HAP-1 (cell line): ENCODE measurements at places on chromosomes 11 and 22.

- no peak for DNase-seq
Measured at GRCh38 chr11:120863359-120863758, 160.5 kb upstream of the TBCEL start.

DNA sequence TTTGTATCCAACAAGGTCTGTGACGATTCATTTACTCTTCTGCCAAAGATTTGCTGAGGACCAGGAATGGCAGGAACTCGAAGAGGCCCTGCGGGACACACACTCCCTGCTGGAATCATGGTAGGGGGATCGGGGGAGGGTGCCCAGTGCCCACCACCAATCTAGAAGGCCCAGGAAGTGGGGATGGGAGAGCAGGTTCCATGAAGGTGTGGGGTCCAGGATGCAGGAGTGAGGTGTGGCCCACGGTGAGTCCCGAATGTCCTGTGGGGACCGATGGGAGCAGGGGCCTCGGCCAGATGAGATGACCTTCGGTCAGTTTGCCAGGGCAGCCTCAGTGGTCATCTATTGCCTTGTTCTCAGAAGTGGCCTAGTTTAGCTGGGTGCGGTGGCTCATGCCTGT, 492.7 kb downstream of the BRD1 start:
- no peak for DNase-seq

DNA sequence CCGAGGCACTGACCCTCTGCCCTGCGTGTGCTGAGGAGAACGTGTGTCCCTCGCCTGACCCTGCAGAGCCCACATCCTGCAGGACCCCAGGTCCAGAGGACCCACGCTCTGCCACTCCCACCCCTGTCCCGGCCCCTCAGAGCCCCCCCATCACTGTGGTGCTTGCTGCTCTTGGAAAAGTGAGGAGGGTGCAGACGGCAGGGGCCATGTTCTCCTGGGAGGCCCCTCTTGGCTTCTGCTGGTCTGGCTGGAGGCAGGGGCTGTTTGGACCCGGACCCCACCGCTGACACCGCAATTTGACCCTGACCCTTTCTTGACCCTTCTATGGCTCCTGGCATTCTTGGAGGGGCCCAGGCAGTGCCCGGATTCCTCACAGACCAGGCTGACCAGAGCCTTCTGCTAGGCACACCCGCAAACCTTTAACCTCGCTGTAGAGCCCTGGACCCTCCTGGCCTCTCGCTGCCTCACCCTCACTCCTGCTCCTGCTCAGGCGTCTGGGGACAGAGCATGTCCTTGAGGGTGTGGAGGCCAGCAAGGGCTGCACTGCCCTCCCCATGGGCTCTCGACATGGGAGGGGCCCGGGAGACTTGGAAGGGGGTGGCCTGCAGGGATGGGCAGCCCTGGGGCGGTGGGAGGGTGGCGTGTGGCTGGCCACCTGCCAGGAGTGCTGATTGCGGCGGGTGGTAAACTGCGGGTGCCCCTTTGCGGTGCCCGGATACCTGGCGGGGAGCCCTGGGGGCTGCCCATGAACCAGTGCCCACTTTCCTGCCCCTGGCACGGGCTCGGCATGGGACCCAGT, 37.0 kb upstream of the MUC5AC start:
- no peak for DNase-seq

GRCh38 chr11:93274851-93275250, 55.7 kb upstream of the DEUP1 start:
- DNase-seq, result no peak

GRCh38 chr11:12318791-12319438, 58.5 kb upstream of the PARVA start:
- DNase-seq, result peak; percentile 73

DNA sequence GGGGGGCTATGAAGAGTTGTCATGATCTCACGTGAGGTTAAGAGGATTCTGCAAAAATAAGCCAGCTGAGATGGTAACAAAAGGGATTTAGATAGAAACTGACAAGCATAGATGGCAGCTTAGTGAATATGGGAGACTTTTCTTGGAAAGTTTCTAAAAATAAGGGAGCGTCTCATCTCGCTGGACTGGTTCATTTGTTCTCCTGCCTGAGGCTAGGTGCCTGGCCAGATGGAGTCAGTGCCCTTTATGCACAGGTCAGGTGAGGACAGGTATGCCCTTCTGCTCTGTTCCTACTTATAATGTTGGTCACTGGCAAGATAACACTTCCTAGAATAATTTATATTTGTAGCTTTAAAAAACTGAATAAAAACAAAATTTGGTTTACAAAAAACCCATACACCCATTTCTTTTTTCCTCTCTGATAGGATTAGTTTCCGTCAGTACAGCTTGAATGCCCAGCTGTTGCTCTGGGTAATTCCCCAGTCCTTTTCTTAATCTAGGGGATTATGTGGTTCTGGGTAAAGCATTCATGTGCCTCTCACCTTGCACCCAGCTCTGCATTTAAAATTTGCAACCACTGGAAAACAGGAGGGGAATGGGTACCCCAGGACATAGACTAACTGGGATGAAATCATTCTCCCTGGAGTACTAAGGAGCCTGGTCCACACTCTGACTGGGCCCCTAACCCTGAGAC, 90.0 kb downstream of the AMOTL1 start:
- DNase-seq, result peak; percentile 41

DNA sequence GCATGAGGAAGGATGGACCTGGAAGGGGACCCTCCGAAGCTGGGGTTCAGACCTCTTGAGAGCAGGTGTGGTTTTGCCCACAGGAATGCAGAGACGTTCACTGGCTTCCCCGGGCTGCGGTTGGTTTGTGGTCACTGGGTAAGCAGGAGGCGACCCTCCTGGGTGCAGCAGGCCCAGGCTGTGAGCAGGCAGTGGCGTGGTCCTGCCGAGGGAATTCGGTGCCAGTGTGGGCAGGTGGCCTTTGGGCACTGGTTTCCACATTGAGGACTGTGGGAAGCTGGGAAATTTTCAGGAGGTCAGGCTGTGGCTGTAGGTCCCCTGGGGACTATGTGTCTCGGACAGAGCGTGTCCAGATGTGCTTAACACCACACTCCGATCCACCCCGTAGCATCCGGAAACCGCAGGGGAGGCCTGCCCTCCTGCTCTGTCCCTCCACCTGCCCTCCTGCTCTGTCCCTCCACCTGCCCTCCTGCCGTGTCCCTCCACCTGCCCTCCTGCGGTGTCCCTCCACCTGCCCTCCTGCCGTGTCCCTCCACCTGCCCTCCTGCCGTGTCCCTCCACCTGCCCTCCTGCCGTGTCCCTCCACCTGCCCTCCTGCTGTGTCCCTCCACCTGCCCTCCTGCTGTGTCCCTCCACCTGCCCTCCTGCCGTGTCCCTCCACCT, 27.5 kb downstream of the TPCN2 start:
- DNase-seq, result no peak

DNA sequence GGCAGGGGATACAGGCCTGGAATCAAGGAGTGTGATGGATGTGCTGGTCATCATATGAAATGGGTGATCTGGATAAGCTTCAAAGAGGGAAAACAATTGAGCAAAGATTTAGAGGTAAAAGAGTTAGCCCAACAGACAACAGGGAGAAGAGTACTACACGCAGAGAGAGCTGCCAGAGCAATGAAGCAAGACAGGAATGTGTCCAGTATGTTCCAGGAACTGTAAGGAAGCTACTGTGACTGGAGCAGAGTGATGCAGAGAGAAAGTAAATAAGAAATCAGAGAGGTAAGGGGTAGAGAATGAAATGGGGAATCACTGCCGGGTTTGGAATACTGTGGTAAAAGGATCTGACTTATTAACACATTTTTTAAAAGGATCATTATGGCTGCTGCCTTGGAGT, 255.1 kb downstream of the DCDC1 start:
- DNase-seq, result no peak

DNA sequence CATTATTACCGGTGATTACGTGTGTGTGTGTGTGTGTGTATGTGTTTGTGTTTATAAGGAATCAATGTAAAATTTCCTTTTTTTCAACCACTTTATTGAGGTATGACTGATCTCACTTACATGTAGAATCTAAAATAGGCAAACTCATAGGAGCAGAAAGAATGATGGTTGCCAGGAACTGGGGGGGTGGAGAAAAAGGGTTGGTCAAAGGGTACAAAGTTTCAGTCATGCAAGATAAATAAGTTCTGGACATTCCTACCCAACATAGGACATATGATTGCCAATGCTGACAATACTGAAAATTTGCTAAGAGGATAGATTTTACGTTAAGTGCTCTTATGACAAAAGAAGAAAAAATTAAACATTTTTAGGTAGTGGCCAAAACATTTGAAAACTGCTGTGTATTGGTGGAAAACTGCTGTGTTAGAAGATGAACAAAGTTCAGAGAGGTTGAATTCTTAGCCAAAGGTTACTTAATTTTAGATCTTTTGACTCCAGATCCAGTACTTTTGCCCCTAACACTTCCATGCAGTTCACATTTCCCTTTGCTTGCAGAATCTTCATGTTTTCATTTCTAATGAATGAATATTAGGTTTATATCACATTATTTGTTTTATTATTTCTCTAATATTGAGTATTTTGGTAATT, 49.5 kb downstream of the NNMT start:
- no peak for DNase-seq

DNA sequence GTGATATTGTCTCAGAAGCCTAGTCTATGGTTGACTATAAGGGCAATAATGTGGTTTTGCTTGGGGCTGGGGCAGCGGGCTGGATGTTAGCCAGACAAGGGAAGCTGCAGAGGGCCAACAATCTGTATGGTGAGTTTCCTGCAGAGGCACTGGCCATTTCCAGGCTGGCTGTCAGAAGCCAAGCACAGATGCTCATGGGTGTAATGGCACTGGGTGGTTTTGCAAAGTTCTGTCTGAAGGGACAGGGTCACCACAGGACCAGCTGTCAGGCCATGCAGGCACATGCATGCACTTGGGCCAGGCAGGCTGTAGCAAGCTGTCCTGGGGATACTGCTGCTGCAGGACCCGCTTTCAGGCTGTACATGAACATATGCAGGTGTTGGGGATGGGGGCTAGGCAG, 41.7 kb upstream of the MUC15 start:
- DNase-seq, result no peak

- DNase-seq, result no peak
Measured at GRCh38 chr11:15186146-15186545, 71.4 kb downstream of the INSC start.

- DNase-seq, result no peak
Measured at GRCh38 chr11:27509908-27510307, 3.3 kb upstream of the LIN7C start.

- no peak for DNase-seq
Measured at GRCh38 chr11:77196961-77197360, 68.9 kb downstream of the MYO7A start.

DNA sequence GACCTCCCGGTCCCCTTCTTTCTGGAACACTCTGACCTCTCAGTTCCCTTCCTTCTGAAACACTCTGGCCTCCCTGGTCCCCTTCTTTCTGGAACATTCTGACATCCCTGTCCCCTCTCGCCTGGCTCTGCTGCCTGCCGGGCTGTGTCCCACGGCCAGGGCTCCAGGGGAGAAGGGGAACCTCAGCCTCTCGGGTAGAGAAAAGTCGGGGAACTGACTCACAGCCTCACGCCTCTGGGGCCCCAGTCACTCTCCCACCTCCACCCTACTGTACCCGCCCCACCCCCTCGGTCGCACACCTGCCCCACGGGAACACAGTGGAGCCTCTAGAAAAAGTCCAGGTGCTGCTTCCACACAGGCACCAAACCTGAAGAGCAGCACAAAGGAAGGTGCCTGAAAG, 93.3 kb downstream of the BRD1 start:
- no peak for DNase-seq

DNA sequence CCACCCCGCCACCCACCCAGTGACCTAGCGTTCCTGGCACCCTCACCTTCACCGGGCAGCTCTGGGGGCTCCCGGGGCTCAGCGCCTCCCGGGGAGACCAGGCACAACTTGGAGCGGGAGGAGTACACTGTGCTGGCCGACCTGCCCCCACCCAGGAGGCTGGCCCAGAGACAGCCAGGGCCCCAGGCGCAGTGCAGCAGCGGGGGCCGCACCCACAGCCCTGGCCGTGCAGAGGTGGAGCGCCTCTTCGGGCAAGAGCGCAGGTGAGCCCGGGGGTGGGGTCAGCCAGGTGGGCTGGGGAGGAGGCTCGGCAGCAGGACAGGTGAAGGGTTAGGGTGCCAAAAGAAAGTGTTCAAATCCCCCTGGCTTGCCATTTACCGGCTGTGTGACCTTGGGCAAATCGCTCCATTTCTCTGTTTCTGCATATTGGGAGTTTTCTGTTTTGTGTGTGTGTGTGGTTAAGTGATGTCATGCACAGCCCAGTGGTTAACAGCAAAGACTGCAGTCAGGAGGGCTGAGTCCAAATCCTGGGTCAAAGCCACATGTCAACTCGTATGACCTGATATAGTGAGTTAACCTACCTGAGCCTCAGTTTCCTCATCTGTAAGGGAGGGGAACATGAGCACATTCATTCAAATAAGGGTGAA, 29.5 kb downstream of the TRIOBP start:
- DNase-seq, result no peak

GRCh38 chr11:65383778-65384177, 1.3 kb upstream of the SLC25A45 start:
- DNase-seq, result no peak

DNA sequence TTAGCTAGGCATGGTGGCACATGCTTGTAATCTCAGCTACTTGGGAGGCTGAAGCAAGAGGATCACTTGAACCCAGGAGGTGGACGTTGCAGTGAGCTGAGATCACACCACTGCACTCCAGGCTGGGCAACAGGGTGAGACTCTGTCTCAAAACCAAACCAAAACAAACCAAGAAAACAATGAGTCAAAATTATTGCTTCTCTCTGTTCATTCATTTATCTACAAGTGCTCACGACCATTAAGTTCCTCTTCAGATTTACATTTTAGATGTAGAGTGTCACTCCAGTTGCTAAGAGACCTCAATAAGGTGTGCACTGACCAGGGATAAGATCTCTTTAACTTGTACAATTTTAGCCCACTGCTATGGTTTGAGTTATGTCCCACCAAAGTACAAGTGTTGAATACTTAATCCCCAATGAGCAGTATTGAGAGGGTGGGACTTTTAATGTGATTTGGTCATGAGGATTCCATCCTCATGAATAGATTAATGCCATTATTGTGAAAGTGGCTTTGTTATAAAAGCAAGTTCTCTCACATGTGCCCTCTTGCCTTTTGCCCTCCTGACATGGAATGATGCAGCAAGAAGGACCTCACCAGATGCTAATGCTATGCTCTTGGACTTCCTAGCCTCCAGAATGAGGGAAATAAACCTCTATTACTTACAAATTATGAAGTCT, 7.8 kb downstream of the HNRNPUL2 start:
- no peak for DNase-seq

- DNase-seq, result no peak
Measured at GRCh38 chr11:44673688-44674087, 53.1 kb upstream of the TSPAN18 start.

DNA sequence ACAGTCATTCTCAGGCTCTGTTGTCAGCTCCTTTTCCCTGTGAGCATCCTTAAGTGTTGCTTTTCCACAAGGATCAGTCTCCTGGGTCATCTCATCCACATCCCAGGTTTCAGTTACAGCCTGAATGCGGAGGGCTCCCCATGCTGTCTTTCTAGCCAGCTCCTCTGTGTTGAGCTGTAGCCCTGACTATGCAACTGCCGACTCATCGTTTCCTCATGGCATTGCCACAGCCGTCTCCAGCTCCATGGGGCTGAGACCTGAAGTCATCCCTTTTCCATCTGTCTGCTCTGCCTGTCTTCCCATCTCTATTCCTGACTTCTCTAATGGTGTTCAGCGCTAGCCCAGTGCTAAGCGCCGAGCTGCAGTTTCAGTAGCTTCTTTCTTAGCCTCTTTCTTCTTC, 11.8 kb downstream of the SAMM50 start:
- DNase-seq, result no peak

- no peak for DNase-seq
Measured at GRCh38 chr11:82308979-82309378, 424.7 kb downstream of the FAM181B start.
